ENCODE measurements at places on chromosomes 7 and 10.
A peak's percentile ranks its signal among the peaks of the same experiment; 100 is the strongest.

GRCh38 chr7:30596014-30596641 is 1.4 kb downstream of the GARS1 start:
- DNase-seq: no peak

- DNase-seq: no peak
Measured at GRCh38 chr10:100489396-100489795, 26.6 kb downstream of the WNT8B start.

GRCh38 chr10:70549962-70550458 is 52.5 kb downstream of the PRF1 start:
- peak; percentile 23 for DNase-seq

DNA sequence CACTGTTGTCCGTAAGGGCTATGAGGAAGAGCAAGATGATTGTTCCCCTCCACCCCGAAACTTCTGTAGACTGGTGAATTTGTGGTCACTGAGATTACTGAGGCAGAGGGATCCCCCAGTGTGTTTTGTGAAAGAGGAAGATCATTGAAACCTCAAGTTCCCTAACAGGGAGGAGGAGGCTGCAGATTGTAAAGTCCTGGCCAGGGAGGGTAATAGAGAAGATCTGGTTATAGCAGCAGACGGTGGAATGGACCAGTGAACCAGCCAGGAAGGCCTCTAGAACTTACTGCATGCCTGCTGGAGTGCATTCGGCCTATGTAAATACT is 31.1 kb downstream of the LMTK2 start:
- DNase-seq: no peak

- no peak for DNase-seq
Measured at GRCh38 chr7:142024547-142024946, 28.9 kb downstream of the MGAM start.

GRCh38 chr7:30776971-30777370 is 5.8 kb downstream of the MINDY4 start:
- DNase-seq: no peak

DNA sequence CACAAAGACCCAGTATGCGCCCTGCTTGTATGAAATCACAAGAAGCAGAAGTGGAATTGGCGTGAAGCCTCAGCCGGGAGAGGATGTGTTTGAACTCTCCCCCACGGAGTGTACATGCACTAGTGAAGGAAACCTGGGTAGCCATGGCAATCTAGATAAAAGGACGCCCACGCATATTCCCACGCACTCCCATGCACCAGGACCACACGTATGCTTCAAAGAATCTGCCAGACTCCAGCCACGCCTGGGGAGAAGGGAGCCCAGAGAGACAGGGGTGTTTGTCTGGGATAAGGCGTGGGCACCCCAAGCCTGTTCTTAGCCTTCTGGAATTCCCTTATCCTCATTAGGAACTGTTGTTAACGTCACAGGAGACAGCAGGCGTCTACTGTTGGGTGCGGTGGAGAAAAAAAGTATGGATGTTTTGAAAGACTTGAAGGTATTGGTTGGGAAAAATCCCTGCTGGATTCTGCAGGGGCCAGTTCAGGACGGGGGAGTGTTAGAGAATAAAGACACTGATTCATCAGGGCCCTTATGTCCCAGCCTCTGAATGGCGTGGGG is 28.9 kb upstream of the ECHDC3 start:
- no peak for DNase-seq

DNA sequence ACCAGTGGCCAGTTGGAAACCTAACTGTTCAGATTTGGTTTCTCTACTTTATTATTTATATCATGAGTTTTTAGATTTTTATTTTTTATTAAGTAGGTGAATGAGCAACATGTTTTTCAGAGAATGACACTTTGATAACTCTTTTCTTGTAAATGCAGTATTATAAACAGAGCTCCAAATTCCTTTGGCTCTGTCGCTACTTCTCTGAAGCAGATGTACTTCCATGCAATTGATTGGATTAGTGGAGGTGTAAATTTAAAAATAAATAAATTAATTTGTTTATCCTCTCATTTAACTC is 34.3 kb upstream of the ICA1 start:
- no peak for DNase-seq

DNA sequence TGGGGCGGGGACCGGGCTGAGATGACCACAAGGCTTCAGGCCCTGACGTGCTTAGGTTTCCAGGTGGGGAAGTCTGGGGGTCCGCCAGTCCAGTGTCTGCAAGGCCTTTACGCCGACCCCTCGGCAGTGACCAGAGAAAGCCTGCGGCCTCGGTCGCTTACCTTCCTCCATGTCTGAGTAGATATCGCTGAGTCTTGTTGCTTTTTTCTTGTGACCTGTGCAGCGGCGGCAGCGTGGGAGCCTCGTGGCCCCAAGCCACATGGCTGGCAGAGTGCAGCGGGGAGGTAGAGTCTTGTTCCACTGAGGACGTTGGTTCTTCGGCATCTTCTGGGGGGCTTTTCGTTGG is 329 bp downstream of the NOLC1 start:
- no peak for DNase-seq
